ENCODE measurements at places on chromosomes 3 and 15.

GRCh38 chr3:148938936-148939335 lies 52.4 kb upstream of the GYG1 start:
- DNase-seq: no peak

DNA sequence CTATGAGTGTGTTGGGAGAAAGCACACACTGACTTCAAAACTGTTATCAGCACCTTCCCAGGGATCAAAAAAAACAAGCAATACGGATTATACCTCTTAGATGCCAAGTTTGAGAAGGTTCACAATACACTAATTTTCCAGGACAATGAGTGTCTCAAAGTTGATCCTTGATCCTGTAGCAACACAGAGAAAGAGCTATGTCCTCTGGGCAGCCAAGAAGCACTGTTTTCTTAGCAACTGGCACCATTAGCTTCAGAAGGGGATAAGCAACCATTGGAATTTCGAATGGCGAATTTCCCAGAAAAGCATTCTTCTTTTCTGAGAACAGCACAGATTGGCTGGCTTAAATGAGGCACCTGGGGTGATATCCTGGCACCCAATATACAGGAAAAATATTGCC lies 270.3 kb upstream of the RORA start:
- DNase-seq: no peak

GRCh38 chr15:30870681-30871080 lies 33.0 kb upstream of the FAN1 start:
- no peak for DNase-seq

DNA sequence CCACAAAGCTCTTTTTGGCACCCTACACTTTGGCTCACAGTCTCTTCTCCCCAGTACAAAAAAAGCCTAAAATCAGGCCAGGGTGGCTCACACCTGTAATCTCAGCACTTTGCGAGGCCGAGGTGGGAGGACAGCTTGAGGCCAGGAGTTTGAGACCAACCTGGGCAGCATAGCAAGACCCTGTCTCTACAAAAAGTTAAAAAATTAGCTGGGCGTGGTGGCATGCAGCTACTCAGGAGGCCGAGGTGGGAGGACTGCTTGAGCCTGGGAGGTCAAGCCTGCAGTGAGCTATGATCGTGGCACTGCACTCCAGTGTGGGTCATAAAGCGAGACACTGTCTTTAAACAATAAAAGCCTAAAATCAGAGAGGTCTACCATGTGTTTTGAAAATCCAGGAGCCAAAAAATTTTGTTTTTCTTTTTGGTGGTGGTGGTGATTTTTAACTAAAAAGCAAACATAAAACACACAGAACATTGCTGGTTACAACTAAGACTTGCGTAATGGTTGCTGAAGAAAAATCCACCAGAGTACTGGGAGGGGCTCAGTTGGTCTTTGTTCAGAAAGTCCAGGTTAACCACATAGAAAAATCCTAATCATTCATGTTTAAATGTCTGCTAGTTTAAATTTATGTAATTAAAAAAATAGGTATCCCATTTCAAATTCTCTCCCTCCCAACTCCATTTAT lies 1.6 kb upstream of the MAN2C1 start:
- DNase-seq: no peak

DNA sequence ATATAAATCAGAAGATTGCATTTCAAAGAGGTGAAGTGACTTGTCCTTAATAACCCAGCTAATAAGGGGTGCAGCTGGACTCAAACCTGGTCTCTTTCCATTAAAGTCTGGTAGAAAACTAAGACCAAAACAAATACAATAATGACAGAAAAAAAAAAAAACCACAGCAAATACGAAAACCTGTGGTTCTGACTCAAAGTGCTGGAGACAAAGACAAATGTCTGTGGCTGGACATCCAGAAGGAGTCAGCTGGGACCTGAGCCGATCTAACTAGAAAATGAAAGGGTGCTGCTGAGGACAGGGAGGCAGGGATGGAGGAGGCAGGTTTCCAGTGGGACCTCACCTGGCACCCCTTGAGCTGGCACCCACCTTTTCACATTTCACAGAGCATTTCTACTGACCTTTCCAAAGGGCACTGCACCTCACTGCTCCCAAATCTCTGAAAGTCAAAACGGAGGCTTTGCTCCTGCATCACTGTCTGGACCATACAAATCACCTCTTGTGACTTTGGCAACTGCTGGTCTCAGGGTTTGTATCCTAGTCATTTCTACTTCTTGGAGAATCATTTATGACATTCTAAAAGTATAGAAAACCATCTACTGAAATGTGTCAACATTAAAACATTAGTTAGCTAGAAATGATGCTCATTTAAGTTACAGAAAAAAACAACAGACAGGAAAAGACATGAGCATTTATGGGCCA lies 61.7 kb downstream of the CCNL1 start:
- DNase-seq: no peak

- DNase-seq: no peak
These were observed 131.6 kb downstream of the CHCHD6 start for GRCh38 chr3:126835472-126836219.

GRCh38 chr3:32991781-32992180 lies 40.3 kb downstream of the CCR4 start:
- DNase-seq: no peak

DNA sequence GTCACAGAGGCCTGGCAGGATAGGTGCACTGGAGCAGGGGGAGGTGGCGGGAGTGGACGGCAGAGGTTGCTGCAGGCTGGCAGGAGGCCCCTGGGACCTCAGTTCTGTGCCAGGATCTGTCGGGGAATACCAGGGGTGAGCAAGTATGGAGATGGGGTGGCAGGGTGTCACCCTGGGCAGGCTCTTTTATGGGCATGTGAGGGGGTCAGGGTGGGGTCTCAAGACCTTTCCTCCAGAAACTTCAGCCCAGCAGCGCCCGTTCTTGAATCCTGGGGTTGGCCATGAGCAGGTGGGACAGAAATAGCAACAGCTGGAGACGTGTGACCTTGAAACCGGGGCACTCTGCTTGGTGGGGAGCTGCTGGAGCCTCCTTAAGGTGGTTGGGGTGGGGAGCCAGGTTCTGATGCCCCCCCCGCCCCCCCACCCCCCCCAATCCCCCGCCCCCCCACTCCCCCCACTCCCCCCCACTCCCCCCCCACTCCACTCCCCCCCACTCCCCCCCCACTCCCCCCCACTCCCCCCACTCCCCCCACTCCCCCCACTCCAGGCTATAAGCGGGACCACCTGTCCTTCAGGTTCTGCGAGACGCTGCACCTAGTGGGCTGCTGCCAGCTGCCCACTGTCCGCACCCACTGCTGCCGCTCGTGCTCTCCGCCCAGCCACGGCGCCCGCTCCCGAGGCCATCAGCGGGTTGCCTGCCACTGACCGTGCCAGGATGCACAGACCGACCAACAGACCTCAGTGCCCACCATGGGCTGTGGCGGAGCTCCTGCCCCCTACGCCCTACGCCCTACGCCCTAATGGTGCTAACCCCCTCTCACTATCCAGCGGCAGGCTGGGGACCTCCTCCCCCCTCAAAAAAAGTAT lies 84.9 kb downstream of the TBC1D2B start:
- DNase-seq: no peak

GRCh38 chr3:65888980-65889706 lies 149.6 kb downstream of the MAGI1 start:
- no peak for DNase-seq

GRCh38 chr3:3084890-3085289 lies 25.3 kb downstream of the IL5RA start:
- DNase-seq: no peak

DNA sequence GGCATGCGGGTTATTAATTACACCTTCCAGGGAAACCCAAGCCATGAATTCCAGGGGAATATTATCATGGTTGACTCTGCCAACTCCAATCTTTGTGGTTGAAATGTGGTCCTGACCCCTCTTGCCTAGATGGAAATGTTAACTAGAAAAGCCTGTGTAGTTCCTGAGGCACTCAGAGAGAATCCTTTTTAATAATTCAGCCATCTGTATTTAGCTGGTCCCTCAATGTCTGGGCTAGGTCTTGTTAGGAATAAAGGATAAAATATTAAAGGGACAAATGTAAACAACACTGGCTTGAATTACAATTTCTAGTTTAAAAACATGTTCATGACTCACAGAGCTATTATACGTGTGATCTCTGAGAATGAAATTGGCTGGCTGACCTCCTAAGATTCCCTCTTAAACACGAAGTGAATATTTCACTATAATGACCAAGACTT lies 435.2 kb upstream of the SUCLG2 start:
- no peak for DNase-seq

DNA sequence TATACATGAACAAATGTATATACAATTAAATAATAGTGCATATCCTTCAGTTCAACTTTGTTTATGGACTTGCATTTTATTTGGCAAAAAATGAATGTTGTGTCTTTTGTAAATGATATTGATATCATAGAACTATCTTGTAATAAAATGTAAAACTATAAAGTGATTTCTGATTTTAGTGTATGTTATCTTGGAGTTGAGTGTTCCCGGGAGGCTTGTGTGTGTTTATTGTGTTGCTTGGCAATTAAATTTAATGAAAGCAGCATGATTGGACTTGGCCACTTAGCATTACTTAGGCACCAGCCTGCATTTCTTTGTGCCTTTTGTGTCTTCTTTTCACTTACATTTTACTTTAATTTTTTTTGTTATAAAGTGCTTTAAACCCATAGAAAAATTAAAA lies 10.6 kb downstream of the ARHGEF26 start:
- no peak for DNase-seq

GRCh38 chr15:26873846-26874245 lies 7.0 kb downstream of the GABRA5 start:
- no peak for DNase-seq

DNA sequence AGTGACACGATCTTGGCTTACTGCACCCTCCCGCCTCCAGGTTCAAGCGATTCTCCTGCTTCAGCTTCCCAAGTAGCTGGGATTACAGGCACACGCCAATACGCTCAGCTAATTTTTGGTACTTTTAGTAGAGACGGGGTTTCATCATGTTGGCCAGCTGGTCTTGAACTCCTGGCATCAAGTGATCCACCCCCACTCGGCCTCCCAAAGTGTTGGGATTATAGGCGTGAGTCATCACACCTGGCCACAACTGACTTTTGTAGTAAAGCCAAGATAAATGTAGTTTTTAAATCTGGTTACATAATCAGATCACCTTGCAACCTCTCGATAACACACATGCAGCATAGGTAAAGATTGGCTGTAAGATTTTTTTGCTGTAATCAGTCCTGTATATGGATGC lies 657.5 kb upstream of the DPPA4 start:
- DNase-seq: no peak

- no peak for DNase-seq
These were observed 1.2 kb upstream of the BAHD1 start for GRCh38 chr15:40439461-40439959.

DNA sequence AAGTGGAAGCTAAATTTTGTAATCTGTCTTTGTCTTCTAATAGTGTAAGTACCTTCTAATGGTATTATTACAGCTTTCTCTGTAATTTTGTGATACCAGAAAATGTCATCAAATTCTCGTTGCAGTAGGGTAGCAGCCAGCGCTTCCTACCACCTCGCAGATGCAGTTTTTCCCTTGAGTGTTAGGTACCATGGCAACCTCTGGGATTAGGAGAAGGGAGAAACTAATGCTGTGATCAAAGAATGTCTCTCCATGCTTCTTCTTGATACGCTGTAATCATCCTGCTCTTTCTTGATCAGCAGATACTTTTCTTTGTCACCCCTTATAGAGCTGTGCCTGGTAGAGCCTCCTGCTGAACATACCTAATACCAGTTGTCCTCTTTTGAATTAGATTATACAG lies 27.7 kb downstream of the SRP14 start:
- no peak for DNase-seq

DNA sequence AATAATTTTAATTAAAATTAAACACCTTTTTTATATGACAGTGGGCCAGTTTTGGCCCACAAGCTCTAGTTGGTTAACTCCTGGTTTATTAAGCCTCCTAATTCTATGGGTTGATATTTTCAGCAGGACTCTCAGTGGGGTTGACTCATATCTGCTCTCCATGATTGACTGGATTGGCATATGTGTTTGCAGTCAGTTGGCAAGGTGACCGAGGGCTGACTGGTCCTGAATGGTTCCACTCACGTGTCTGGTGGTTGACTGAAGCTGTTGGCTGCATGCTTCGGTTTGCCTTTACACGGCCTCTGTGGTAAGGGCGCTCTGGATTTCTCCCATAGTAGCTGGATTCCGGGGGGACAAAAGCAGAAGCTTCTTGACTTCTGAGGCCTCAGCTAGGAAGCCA lies 65.3 kb upstream of the ZNF280D start:
- DNase-seq: peak; percentile 56

DNA sequence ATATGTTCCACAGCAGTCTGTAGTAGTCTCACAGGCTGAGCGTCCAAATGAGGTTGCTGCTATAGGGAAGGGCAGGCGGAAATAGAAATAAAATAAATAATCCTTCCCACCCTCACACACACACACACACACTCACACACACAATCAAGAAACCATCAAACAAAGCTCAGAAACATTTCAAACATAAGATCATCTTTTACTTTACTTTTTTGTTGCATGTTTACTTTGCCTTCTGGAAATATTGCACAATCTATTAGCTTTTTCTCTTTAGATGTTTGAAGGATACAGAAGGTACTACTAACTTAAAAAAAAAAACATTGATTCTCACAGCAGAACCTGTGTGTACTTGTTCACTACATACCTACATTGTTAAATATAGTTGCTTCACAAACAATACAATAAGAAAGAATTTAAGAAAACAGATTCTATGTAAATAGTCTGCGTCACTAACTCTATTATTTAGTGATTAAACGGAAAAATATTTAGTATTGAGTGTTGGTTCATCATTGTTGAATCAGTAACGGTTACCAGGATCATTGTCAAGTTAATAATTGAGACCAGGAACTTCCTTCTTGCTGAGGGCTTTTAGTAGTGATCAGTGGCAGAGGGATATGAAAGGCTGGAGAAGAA lies 20.5 kb downstream of the ALCAM start:
- DNase-seq: no peak

DNA sequence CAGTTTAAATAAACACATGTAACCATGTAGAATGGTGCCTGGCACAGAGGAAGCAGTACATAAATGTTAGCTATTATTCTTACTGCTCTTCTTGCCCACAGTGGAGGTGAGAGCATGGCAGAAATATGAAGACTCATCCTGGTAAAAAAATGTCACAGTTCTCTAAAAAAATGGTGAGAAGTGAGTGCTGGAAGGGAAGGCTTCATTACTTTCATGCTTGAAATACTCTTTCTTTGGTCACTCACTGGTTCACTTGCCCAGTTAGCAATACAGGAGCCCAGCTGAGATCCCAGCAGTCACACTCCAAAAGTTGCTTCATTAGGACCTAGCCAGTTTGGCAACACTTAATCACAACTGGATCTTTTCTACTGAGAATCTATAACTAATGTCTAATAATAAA lies 1017.2 kb downstream of the TUSC7 start:
- DNase-seq: no peak

- DNase-seq: no peak
These were observed 123.2 kb upstream of the SLC7A14 start for GRCh38 chr3:170709046-170709445.

Data from activated CD4-positive, alpha-beta T cell treated with anti-CD3 and anti-CD28 coated beads for 48 hours (primary cell).